Left cardiac atrium (tissue), 4 donors: ENCODE measurements at places on chromosomes 7 and 10. TPM values are rescaled to one million over a fixed set of nuclear protein-coding genes. Genes with fewer than 3 reads are reported as not detected.

SLC39A12 gene
- not detected for total RNA-seq

LIPF gene
- not detected for total RNA-seq

CYP3A4 gene
- total RNA-seq: 0.34 TPM

CYP17A1 gene
- not detected for total RNA-seq

ITIH2 gene
- not detected for total RNA-seq

ACSL5 gene
- total RNA-seq: 14.4 TPM

DBF4 gene
- total RNA-seq: 3.1 TPM

DNA sequence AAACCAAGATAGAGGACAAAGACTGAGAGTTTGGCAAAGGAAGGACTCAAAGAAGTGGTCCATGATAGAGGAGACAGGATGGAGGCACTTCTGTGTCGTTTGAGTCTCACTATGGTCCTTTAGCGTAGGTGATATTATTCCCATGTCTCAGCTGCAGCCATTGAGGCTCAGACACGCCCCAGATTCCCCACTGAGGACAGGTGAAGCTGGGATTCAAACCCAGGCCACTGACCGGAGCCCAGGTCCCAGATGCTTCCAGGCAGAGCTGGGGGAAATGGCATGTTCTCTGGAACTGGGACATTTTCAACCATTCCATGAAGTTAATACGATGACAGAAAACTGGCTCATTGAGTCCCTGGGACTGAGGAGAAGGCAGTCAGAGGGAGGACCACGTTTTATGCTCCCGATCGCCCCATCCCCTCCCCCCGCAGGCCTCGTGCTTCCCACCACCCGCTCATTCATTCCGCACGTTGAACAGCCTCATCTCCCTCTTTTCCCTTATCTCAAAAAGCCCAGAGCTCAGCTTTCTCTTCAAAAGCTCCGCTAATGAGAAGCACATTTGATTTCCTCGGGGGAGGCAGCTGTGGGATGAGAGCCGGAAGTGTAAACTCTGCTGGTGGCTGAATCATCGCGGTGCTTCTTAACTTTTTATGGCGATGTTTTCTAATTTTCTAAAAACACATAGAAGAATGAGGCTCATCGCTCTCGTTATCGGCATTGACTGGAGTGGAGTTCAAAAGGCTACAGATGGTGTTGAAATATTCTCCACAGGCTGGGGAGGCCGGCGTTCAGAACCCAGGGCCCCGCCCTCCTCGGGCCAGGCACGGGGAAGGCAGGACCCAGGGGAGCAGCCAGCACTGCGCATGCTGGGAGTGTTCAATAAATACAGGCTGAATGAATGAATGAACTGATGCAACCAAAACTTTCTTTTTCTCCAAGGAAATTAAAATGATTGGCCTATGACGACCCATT lies 64.0 kb downstream of the OAT start:
- DNase-seq: peak; percentile 77

- no peak for DNase-seq
Observed at GRCh38 chr10:19860107-19860506, 43.9 kb downstream of the PLXDC2 start.

DNA sequence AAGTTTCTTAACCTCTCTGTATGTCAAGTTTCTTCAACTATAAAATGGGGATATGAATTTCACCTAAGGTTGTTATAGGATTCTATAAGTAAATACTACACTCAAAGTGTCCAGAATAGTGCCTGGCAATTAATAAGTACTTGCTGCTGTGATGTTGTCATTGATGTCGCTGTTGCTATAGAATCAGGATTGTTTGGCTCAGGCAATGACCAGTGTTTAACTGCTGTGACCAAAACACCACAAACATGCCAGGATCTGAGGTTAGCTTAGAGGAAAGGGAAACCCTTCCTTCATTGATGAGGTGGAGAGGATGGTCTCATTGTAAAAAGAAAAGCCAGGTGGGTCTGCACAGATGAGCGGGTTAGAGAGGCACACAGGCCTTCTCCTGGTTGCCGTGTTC lies 223.1 kb upstream of the INHBA start:
- DNase-seq: no peak

DNA sequence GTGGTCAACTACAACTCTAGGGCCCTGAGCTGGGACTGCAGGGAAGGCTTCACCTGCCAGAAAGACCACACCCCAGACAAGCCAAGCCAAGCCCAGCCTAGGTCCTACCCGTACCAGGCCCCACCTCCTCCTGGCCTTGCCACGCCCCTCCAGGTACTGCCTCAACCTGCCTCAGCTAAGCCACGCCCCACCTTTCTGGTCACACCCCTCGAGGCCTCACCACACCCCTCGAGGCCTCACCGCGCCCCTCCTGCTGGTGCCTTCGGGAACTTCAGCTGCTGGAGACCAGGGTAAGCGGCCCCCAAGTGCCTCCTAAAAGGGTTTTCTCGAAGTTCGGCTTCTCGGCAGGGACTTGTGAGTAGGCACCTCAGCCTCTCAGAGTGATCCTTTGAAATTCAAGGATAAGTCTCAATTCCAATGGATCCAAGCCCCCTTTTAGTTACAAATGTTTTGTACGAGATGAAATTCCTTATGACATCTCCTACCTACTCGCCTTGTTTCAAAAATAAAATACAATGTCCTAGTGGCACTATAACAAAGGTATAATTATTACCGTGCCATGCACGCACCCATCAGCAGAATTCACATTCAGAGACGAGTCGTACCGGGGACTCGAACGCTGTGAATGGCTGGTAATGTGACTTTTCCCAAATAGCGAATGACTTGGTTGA lies 171.2 kb downstream of the ARHGAP21 start:
- DNase-seq: no peak

GRCh38 chr7:117212969-117213877 lies 109.6 kb downstream of the WNT2 start:
- DNase-seq: peak; percentile 60

- DNase-seq: no peak
Observed at GRCh38 chr7:45593121-45593541, 19.0 kb downstream of the ADCY1 start.

GRCh38 chr10:73917566-73918305 lies 6.8 kb downstream of the PLAU start:
- no peak for DNase-seq

DNA sequence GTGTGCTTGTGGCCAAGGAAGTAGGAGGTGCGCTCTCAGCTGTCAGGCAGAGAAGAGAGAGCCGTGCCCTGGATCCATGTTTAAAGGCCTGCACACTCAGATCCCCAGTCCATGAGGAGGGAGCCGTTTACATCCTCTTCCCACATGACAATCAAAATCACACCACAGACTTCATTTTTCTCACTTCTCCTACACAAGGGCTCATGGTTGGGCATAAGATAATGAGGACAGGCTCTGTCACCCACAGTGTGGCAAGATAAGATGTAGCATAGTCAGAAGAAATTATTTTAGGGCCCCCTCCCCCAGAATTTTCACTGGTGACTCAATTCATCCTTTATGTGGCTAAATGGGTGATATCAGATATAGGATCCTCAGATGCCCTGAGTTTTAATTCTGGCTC lies 35.9 kb upstream of the INHBA start:
- no peak for DNase-seq

GRCh38 chr7:67743501-67743900 lies 746.9 kb downstream of the TYW1 start:
- no peak for DNase-seq

DNA sequence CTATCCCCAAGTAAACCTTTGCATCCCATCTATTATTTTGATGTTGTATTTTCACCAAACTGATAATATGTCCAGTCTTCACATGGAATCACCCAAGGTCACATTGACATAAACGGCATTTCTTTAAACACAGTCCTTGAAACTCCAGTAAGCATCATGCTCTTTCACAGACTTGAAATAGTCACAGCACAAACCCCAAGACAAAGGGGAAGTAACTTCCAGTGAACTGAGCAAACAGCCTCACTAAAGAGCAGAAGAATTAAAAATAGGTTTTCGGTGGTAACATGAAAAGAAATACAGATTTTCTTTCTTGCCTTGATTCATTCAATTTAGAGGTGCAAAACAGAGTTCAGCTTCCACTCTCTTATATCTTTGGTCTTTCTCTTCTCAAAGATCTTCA lies 253.7 kb downstream of the SFMBT2 start:
- DNase-seq: no peak

DNA sequence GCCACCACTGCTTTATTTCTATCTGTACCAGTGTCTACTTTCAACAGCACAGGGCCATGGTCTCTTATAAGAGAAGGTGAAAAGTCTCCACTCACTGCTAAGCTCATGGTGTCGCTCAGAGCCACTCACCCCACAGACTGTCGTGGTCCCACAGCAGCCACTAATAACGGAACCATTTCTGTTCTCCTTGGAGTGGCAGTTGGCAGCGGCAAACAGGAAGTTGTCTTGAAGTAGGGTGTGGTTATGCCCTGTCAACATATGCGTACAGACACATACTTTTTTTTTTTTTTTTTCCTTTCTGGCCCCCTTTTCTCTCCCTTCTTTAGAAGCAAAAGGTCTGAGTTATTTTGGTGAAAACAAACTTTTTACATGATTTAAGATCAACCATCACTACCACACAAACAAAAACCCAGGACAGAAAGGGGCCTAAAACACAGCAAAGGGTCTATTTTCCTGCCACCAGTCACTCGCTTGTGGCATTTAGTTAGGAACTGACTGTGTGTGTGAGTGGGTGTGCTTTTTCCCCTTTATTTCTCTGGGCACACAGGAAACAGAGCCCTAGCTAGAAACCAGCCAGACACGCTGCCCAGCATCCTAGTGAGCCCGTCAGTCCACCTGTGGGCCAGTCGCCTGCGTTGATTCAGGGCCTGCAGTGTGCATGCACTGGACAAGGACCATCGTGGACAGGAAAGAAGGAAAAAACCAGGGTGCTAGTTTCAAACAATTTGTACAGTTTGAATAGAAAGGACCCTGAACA lies 96.7 kb upstream of the EFCAB10 start:
- no peak for DNase-seq

DNA sequence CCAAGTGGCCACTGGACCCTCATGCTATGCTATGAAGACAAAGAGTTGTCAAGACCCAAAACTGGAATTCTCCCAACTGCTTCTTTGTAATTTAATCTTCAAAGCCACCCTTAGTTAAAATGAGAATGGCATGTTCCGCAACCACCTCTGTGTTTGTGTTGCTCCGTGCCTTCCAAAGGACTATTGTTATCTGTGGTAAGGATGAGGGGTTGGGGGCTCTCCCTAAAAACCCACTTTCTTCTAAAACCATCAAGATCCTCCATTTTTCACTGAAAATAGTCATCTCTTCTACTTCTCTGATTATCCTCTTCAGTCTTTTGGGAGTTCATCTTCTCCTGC lies 222.1 kb upstream of the AOAH start:
- no peak for DNase-seq

- no peak for DNase-seq
Observed at GRCh38 chr7:26508917-26509316, 217.3 kb downstream of the SNX10 start.

DNA sequence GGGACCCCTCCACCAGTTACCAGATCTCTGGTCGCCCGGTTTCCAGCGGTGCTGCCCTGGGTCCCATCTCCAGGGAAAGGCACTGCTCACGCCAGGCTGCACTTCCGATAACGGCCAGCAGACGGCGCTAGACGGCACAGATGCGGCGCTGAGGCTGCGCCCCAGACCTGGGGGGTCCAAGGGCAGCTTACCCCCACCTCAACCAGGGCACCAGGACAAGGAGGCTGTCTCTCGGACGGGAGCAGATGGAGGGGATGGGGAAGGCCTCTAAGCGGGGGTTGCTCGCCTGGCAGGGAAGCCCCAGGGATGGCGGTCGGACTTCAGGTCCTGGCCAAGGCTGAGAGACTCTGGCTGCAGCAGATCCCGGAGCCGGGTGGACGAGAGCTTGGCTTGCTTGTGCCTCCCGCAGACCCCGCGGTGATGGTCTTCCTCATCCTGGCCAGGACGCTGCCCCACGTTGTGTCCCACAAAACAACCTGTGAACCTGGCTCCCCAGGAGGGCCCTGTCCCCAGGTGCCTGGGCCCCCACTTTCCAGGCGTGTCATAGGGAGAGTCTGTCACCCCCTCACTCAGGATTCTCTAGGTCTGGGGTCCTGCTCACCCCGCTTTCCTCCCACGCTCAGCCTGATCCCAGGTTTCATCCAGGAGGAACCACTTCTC lies 23.9 kb upstream of the ZNF716 start:
- DNase-seq: no peak

DNA sequence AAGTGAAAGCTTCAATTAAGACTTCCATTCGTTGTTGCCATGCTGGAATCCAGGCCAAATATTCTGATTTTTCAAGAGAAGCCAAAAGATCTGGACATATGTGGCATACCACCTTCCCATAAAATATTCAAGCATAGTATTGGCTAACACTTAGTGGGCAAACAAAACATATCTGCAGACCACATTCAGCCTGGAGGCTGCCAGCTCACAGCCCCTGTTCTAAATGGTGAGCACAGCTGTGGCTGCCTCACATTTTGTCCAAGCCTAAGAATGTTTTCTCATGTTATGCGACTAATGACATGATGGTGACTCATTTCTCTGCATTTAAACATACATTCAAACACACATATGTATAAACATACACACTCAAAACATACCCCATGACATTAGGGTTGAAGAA lies 10.6 kb upstream of the CALU start:
- DNase-seq: no peak
